Hepatocyte (in vitro differentiated cells): ENCODE measurements at places on chromosomes 7 and 10. TPM values are rescaled to one million over a fixed set of nuclear protein-coding genes. Genes with fewer than 3 reads are reported as not detected.
A peak's percentile ranks its signal among the peaks of the same experiment; 100 is the strongest.

BTBD16 gene
- total RNA-seq, result 0.47 and 0.92 TPM in 2 replicates

GRCh38 chr7:25802057-25802456 lies 349.9 kb upstream of the NFE2L3 start:
- H3K27me3 ChIP-seq, result no peaks in the 10 kb centered on the region
- no peak for DNase-seq
- no peak overlapping the region for H3K27ac ChIP-seq

PRPS1L1 gene
- not detected in 2 replicates for total RNA-seq

DNA sequence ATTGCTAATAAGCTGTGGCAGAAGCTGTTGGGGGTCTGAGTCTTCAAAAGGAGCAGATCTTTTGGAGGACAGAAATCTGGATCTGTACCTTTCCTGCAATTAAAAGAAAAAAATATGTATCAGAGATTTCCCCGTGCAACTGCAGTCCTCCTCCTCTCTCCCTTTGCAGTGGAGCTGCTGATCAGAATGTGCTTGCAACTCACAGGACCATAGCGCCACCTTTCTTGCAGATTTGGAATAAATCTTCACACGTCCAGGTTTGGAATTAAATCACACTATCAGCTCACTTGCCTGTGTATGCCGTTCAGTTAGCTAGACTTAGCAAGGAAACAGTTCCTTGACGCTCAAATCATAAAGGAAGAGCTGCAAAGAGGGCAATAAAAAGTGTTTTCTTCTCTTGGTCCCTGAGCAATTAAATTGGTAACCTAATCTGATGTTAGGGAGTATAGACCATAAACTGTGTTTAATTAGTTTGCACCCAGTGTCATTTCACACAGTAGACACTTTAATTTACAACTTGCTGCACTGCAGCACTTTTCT lies 77.4 kb downstream of the PON1 start:
- H3K27me3 ChIP-seq, result no peaks in the 10 kb centered on the region
- H3K27ac ChIP-seq, result no peak overlapping the region
- peaks cover 4% of the 10 kb centered on the region for H3K4me1 ChIP-seq
- no peaks in the 10 kb centered on the region for H3K36me3 ChIP-seq
- peak; percentile 86 for DNase-seq

GRCh38 chr7:22895140-22895827 lies 72.6 kb upstream of the TOMM7 start:
- no peak for DNase-seq
- H3K27me3 ChIP-seq, result no peaks in the 10 kb centered on the region
- no peak overlapping the region for H3K27ac ChIP-seq

ANKRD61 gene
- not detected in 2 replicates for total RNA-seq

DNA sequence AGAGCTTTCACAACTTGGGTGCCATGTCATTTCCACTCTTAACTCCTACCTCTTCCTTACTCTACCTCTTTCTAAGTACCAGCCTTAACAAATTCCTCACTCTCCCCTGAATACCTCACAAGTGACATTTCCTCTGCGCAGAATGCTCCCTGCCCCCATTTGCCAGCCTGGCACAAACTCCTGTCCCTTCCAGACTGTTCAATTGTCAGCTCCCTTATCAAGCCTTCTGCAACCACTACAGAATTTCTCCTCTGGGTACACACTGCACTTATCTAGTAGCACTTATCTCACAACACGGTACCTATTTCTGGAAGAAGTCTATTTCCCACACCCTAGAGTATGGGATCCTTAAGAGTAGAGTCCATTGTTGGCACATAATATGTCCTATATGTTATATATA lies 39.1 kb upstream of the ANAPC16 start:
- no peaks in the 10 kb centered on the region for H3K4me1 ChIP-seq
- no peak overlapping the region for H3K27ac ChIP-seq
- no peaks in the 10 kb centered on the region for H3K27me3 ChIP-seq
- no peak overlapping the region for H3K4me3 ChIP-seq
- no peaks in the 10 kb centered on the region for H3K36me3 ChIP-seq

DNA sequence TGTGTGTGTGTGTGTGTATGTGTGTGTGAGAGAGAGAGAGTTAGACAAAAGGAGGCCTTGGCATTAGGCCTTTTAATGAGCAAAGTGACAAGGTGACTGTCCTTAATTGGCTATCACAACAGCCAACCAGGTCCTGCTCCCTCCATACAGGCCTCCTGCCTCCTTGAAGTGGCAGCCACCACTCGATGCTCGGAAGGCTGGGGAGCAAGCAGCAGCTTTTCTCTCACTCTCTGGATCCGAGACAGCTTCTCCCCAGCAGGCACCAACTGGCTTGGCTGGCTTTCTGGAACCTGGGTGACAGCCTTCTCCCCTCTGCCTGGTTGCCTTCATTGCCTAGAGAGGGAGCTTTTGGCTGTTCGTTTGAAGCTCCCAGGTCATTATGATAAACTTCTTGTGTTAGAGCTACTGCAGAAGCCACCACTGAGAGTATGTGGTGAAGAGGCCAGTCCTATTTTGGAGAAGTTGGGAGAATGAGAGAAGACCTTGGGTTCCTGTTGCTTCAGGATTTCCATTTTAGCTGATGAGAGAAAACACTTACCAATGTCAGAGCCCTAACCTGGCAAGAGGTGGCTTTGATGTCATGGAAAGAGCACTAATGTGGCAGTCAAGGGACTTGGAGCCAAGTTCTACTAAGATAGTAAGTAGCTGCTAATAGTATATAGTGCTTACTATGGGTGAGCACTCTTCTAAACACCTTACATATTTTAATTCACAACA lies 37.6 kb downstream of the RPS24 start:
- H3K4me3 ChIP-seq, result no peak overlapping the region
- no peaks in the 10 kb centered on the region for H3K4me1 ChIP-seq
- no peaks in the 10 kb centered on the region for H3K27me3 ChIP-seq
- DNase-seq, result no peak
- H3K27ac ChIP-seq, result no peak overlapping the region
- no peaks in the 10 kb centered on the region for H3K36me3 ChIP-seq

DNA sequence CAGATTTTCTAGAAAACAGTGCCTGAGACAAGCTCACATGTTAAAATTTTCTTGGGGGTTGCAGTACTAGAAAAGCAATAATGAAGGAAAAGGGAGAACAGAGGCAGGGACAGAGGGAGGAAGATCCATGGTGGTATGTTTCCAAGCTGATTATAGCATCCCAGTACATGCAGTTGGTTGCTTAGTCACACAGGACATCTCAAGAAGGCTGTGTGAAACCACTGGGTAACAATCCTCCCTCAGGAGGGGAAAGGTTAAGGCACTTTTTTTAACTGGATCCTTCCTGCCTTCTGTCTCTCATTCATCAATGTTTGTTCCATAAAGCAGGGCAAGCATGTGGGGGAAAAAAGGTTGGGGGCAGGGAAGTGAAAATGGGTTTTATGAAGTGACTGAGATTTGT lies 6.1 kb upstream of the IMMP2L start:
- no peaks in the 10 kb centered on the region for H3K36me3 ChIP-seq
- H3K4me3 ChIP-seq, result no peak overlapping the region
- DNase-seq, result no peak
- H3K27me3 ChIP-seq, result no peaks in the 10 kb centered on the region

- peak; percentile 41 for DNase-seq
- H3K4me1 ChIP-seq, result peaks cover 6% of the 10 kb centered on the region
- peak overlapping the region; percentile 95 for H3K4me3 ChIP-seq
- H3K36me3 ChIP-seq, result no peaks in the 10 kb centered on the region
- no peaks in the 10 kb centered on the region for H3K27me3 ChIP-seq
These were observed 459 bp downstream of the SUGCT start for GRCh38 chr7:40135317-40135610.

GRCh38 chr7:24911213-24911603 lies 68.8 kb downstream of the OSBPL3 start:
- H3K4me1 ChIP-seq, result no peaks in the 10 kb centered on the region
- H3K36me3 ChIP-seq, result no peaks in the 10 kb centered on the region
- DNase-seq, result no peak
- no peak overlapping the region for H3K27ac ChIP-seq
- H3K27me3 ChIP-seq, result no peaks in the 10 kb centered on the region

KCNH2 gene
- total RNA-seq, result 8.4 and 9.4 TPM in 2 replicates

- no peak overlapping the region for H3K4me3 ChIP-seq
- H3K36me3 ChIP-seq, result no peaks in the 10 kb centered on the region
These were observed 18.1 kb downstream of the NOC3L start for GRCh38 chr10:94344522-94345122.

NUTM2D gene
- 5.0 and 5.3 TPM in 2 replicates for total RNA-seq

GRCh38 chr7:102933763-102934162 lies 21.0 kb downstream of the LRRC17 start:
- H3K4me1 ChIP-seq, result peaks cover 44% of the 10 kb centered on the region
- no peaks in the 10 kb centered on the region for H3K27me3 ChIP-seq
- no peaks in the 10 kb centered on the region for H3K36me3 ChIP-seq
- no peak overlapping the region for H3K4me3 ChIP-seq

DNA sequence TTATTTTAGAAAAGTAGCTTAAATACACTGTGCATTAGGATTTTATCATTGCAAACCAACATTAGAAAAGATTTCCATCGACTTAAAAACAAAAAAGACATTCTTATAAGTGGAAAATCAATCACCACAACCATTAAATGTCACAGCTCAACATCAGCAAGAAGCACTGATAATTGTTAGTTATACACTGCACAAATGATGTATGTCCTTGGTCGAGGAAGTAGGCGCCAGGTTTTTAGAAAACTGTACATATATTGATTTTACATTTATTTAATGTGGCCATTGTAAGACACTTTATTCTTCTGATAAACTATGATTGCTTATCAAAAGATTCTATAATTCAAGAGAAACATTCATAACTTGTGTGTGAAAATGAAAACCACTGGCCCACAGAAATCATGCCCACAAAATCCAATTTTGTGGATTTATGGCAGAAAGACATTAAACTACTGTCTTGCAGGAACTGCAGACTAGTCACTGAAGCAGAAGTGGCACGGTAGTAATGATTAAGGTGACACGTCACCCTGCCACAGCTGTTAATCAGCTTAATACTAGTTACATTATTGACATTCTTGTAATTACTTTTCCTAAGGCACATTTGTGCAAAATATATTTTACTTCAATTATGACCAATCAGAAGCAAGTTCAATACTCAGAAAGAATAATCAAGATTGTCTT lies 79.4 kb downstream of the VPS41 start:
- no peaks in the 10 kb centered on the region for H3K4me1 ChIP-seq
- no peaks in the 10 kb centered on the region for H3K36me3 ChIP-seq
- no peak overlapping the region for H3K4me3 ChIP-seq
- no peak for DNase-seq

CD36 gene
- 16.3 and 22.6 TPM in 2 replicates for total RNA-seq

IRF5 gene
- 0.44 and 0.73 TPM in 2 replicates for total RNA-seq

GRCh38 chr10:4545062-4545461 lies 280.9 kb upstream of the AKR1E2 start:
- no peak for DNase-seq
- peaks cover 4% of the 10 kb centered on the region for H3K4me1 ChIP-seq
- H3K27me3 ChIP-seq, result no peaks in the 10 kb centered on the region
- H3K36me3 ChIP-seq, result no peaks in the 10 kb centered on the region
- no peak overlapping the region for H3K4me3 ChIP-seq
- no peak overlapping the region for H3K27ac ChIP-seq

- H3K4me1 ChIP-seq, result no peaks in the 10 kb centered on the region
- H3K27ac ChIP-seq, result no peak overlapping the region
- no peaks in the 10 kb centered on the region for H3K27me3 ChIP-seq
- H3K36me3 ChIP-seq, result no peaks in the 10 kb centered on the region
- no peak for DNase-seq
These were observed 619.3 kb upstream of the ADARB2 start for GRCh38 chr10:2356670-2357069.

GPR15LG gene
- total RNA-seq, result 0.52 and 2.6 TPM in 2 replicates

GRCh38 chr10:43229208-43230061 lies 37.4 kb downstream of the RASGEF1A start:
- no peaks in the 10 kb centered on the region for H3K36me3 ChIP-seq
- H3K4me3 ChIP-seq, result peak overlapping the region; percentile 55
- peaks cover 39% of the 10 kb centered on the region for H3K27me3 ChIP-seq
- DNase-seq, result peak; percentile 64
- peaks cover 5% of the 10 kb centered on the region for H3K4me1 ChIP-seq

RAMP3 gene
- not detected in 2 replicates for total RNA-seq

SLC26A5 gene
- 0.08 and 0.30 TPM in 2 replicates for total RNA-seq

DNA sequence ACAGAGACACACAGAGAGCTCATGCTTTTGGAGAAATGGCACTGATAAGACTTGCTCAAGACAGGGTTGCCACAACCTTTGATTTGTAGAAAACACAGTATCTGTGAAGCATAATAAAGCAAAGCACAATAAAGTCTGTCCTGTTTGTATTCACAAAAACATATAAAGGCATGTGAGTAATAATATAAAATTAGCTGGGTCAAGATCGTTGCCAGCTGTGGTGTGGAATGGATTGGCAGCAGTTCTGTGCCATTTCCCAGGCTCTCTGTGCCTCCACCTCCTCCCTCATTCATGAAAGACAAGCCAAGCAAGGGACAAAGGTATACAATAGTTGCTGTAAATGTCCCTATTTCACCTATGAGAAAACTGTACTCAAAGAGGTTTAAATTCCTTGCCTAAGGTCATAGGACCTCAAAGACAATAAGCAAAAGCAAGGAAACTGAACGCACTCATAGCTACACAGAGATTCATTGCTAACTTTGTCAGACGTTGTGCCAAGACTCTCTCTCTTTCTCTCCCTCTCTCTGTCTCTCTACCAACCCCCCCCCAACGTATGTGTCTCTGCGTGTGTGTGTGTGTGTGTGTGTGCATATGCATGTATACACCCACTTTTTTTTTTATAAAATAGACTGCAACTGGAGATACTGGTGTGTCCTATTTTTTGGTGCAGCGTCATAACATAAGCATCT lies 31.8 kb downstream of the CHST3 start:
- no peak overlapping the region for H3K4me3 ChIP-seq
- no peaks in the 10 kb centered on the region for H3K36me3 ChIP-seq
- no peak for DNase-seq
- peaks cover 42% of the 10 kb centered on the region for H3K4me1 ChIP-seq
- peak overlapping the region; percentile 9 for H3K27ac ChIP-seq

DNA sequence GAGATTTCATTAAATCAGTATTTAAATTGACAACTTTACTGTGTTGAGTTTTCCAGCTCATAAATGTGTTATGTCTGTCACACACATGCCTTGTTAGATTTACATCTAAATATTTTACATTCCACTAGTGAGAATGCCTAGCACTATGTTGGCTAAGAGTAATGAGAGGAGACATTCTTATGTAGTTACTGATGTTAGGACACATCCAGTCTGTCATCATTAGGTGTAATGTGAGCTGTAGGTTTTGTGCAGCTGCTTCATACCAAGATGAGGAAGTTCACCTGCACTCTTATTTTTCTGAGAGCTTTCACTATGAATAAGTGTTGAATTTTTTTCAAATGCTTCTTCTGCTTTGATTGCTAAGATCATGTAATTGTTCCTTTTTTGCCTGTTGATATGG lies 218.0 kb upstream of the IGFBP3 start:
- no peak overlapping the region for H3K27ac ChIP-seq
- no peak overlapping the region for H3K4me3 ChIP-seq
- no peaks in the 10 kb centered on the region for H3K27me3 ChIP-seq
- peak; percentile 37 for DNase-seq
- H3K36me3 ChIP-seq, result no peaks in the 10 kb centered on the region
- no peaks in the 10 kb centered on the region for H3K4me1 ChIP-seq

ST8SIA6 gene
- 0.24 TPM in 1 of 2 replicates, not detected in the other for total RNA-seq

- no peak overlapping the region for H3K27ac ChIP-seq
- DNase-seq, result no peak
- no peaks in the 10 kb centered on the region for H3K27me3 ChIP-seq
- no peaks in the 10 kb centered on the region for H3K4me1 ChIP-seq
These were observed 31.9 kb upstream of the CBLL1 start for GRCh38 chr7:107712025-107712424.

- peaks cover 61% of the 10 kb centered on the region for H3K27me3 ChIP-seq
- peak; percentile 33 for DNase-seq
- H3K36me3 ChIP-seq, result no peaks in the 10 kb centered on the region
- H3K27ac ChIP-seq, result peak overlapping the region; percentile 40
These were observed 453 bp downstream of the SFMBT2 start for GRCh38 chr10:7410301-7410861.

- no peak overlapping the region for H3K4me3 ChIP-seq
- H3K4me1 ChIP-seq, result no peaks in the 10 kb centered on the region
- no peaks in the 10 kb centered on the region for H3K36me3 ChIP-seq
These were observed 319.7 kb upstream of the POM121L12 start for GRCh38 chr7:52715701-52716100.
